ENCODE measurements at places on chromosomes 12 and 14.

GRCh38 chr14:76134231-76134630 is 17.5 kb upstream of the GPATCH2L start:
- DNase-seq: no peak

GRCh38 chr12:101832030-101832429 is 1.3 kb upstream of the GNPTAB start:
- no peak for DNase-seq

- no peak for DNase-seq
Observed at GRCh38 chr14:51145246-51145645, 50.3 kb upstream of the TRIM9 start.

GRCh38 chr12:49244176-49244575 is 20.7 kb upstream of the TUBA1C start:
- DNase-seq: peak; percentile 93

- peak; percentile 8 for DNase-seq
Observed at GRCh38 chr14:96754162-96754844, 42.9 kb upstream of the VRK1 start.

All from EH (cell line).